ENCODE measurements at places on chromosomes 2 and 18.

DNA sequence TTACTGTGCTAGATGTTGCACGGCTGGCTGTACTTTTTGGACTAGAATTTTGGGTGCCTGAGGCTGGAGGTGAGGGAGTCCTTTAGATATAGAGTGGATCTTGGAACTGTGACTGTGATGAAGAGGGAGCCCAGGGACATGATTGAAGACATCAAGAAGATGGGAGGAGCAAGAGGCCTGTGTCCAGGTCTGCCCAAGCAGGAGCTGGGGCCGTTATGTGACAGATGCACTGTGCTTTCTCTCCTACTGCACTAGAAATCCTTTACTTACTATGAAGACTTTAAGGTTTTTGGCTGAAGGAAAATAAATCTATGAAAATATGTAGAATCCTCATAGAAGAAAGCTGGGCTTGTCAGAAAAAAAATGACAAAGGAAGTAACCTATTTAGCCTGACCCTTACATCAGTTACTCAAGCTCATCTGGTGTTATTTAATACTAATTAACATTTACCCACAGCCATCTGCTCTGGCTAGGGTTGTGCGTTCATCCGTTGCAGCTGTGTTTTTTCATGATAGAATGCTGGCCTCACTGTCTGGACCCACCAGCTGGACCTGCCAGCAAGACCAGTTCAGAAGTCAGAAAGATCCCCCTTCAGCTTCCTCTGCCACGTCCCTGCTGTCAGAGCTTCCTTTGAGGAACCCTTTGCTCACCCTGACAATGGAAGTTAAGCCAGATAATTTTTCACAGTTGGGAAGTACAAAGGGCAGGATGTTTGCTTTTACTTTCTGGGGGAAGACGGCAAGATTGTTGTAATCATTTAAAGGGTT lies 16.7 kb downstream of the TSN start:
- no peak for DNase-seq

GRCh38 chr2:231800493-231801091 lies 14.3 kb downstream of the COPS7B start:
- DNase-seq = peak; percentile 11

DNA sequence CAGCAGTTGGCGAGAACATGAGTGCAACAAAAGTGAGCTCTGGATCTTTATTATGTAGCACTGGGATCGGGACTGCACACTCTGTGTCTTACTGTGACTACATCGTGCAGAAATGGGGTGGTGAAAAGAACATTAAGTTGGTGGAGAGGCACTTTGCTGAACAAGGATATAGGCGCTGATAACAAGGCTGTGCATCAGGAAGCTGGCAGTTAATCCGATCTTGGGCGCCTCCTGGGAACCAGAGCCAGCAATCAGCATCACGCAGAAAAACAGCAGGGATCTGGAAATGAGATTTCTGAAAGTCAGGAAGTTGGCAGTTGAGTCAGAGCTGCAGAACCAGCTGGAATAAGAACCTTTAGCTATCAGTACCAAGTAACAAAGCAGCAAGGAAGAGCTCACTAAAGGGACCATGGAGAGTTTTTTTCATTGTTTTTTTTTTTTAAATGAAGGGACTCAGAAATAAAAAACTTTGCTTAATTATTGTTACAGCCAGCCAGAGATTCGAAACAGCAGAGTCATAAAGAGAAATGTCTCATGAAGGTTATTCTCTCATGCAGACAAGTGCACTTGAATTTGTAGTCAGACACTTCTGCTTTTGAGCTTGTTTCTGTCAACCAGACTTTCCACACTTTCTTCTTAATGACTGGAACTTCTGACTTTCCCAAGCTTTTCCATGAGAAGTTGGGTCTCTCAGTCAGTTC lies 22.8 kb upstream of the MYO3B start:
- DNase-seq = no peak

- no peak for DNase-seq
Measured at GRCh38 chr2:226308323-226308680, 491.3 kb downstream of the IRS1 start.

DNA sequence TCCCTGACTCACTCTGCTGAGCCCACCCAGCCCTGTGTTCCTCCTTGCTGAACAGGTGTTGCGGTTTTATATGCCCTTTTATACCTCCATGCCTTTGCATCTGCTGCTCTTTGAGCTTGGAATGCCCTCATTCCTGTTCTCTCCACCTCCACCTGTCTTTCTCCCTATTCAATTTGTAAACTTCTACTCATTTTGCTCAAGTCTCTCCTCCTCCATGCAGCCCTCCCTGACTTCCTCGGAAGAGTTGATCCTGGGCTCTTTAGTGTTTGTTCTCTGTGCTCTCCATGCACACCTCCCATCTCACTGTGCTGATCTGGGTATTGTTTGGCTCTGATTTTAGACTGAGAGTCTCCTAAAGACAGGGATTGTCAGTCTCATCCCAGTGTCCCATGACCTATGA lies 7.2 kb upstream of the OTOF start:
- no peak for DNase-seq

DNA sequence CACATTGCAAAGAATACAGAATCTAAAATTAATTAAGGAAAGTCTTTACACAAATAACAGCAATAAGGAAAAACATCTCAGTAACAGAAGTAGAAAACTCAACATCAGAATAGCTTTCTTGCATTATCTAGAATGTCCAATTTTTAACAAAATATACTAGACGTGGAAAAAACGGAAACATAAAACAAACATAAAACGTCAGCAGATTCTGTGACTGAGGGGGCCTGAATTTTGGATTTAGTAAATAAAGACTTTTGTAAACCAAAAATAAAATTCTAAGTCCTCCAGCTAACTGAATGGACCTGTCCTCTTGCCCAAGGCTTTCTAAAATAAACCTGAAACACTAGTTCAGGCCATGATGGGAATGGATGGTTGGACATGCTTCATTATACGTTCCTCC lies 773.5 kb upstream of the LRRTM1 start:
- DNase-seq = no peak

GRCh38 chr2:122168799-122169198 lies 413.3 kb downstream of the TSN start:
- no peak for DNase-seq

DNA sequence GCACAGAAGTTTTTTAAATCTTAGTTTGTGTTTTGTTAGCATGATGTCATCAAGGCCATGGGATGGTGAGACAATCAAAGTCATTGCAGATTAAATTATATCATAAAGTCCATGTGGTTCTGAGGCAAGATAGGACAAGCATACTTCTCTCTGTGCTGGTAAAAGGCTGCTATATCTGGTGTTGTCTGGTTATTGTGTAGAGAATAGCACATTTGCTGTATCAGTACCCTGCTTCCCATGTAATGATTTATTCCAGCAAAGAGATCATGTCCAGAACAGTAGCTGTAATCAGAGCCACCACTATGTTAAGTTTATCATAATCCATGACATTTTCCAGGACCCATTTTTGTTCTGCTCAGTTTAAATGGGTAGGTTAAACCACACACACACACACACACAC lies 123.0 kb downstream of the TTC27 start:
- DNase-seq = no peak

DNA sequence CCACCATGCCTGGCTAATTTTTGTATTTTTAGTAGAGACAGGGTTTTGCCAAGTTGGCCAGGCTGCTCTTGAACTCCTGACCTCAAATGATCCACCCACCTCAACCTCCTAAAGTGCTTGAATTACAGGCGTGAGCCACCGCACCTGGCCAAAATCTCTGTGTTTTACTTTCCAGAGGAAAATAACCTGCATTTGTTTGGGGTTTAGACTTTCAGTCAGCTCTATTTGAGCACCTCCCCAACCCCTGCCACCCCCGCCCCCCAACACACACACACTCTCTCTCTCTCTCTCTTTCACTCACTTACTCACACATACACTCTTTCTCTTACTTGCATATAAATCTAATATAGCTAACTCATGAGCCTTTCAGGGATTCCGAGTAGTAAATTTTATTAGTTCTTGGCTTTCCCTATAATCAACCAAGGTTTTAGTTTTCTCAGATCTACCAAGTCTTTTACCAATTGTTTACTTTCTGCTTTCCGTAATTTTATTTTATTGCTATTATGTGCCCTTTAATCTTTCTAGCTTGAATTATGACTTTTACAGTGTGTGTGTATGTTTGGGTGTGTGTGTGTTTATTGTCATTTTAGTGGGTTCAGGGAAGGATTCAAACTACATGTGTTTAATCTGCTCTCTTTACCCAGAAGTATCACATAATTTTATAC lies 24.5 kb downstream of the MFSD6 start:
- DNase-seq = no peak

DNA sequence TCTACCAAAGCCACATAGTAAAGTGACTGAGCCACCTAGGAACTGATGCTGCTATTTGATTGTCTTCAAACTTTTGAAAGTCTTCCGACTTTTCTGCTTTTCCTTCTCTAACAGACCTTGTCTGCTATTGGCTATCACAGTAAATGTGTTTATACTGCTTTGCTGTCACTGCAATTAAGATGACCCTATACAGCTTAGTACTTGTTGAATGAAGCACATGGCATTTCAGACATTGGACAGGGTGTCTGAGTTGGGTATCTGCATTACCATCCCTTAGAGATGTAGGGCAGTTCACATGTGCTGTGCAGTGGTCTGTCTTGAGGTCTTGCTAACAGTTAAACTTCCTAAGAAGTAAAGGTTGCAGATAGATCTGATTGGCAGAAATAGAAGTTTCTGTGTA lies 3.6 kb downstream of the WDR43 start:
- DNase-seq = no peak

GRCh38 chr2:130957915-130958314 lies 121.2 kb downstream of the ARHGEF4 start:
- no peak for DNase-seq

DNA sequence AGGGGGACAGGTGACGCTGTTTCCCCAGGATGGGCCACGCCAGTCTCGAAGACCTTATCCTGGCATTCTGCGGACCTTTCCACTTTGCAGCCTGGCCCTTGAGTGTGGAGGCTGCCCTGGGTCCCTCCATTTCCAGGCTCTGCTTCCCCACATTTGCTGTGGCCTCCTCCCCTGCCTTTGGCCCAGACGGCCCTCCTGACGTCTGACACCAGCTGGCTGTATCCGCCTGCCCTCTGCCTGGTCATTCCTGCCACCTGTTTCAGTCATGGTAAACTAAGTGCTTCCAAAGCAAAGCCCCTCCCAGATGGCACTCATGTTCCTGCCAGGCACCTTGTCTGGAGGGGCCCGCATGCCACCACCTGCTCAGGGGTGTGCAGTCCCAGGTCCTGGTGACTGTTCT lies 95.1 kb downstream of the ASB1 start:
- DNase-seq = no peak

GRCh38 chr2:113966832-113967231 lies 76.9 kb downstream of the ACTR3 start:
- no peak for DNase-seq

- DNase-seq = no peak
Measured at GRCh38 chr18:11155034-11155759, 5.8 kb upstream of the PIEZO2 start.

DNA sequence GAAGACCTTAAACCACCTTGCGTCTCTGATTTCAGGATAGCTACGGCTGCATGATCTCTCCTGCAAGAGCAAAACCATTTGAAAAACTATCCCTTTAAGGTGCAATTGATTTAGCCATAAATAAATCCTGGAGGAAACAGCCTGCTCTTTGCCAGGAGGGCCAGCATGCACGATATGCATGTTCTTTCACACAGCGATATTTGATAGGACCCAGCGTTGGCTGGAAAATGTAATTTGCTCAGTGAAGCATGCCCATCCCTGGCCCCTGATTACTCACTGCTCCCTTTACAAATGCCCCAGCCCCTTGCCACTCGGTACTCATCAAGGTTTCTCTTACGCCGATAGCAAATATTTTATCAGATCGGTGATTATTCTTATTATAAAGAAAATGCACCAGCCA lies 315.4 kb downstream of the CDH2 start:
- no peak for DNase-seq

- peak; percentile 47 for DNase-seq
Measured at GRCh38 chr18:59846814-59847490, 52.8 kb upstream of the PMAIP1 start.

DNA sequence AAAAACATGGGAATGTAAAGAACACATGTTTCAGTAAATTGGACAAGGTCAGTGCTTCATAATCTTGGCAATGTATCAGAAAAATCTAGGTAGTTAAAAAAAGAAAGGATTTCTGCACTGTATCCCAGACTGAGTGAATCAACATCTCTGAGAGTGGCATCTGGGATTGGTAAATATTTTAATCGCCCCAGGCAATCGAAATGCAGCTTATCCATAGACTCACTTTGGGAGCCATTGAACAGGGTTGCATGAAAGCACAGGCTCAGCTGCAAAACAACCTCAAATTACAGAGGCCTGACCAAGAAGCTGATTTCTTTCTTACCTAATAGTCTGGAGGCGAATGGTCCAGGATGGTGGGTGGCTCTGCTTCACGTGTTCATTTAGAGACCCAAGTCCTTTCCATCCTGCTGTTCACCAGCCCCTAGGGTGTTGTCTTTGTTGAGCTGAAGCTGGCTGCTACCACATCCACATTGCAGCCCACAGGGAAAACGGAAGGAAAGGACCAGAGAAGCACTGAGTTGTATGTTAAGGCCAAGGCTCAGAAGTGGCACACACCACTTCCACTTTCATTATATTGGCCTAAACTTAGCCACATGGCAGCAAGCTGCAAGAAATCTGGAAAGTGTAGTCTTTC lies 59.0 kb downstream of the MOGAT1 start:
- no peak for DNase-seq

DNA sequence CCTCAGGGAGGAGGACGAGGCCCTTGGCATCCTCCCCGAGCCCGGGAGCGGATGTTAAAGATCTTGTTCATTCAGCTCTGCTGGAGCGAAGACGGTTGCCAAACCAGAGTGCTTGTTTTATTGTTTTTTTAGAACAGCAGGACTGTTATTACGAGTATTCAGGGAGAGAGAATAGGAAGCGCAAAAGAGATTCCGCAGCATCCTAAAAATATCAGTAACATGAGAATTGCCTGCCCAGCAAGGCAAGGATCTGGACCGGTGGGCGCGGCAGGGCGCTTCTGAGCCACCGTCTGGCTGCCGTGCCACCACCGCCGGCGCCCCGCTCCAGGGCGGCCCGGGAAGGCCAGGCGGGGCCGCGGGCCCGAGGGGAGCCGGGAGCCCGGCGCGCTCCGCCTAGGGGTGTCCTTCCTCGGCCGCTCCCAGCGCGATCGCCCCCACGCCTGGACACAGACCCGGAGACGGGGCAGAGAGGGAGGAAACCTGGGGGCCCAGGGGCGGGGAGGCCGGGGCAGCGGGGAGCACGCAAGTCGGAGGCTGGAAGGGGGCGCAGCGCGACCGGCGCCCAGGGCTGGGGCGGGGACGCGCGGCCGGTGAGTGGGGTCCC lies 843 bp downstream of the CYS1 start:
- no peak for DNase-seq

- DNase-seq = no peak
Measured at GRCh38 chr2:32212295-32212694, 46.6 kb downstream of the SLC30A6 start.

- peak; percentile 14 for DNase-seq
Measured at GRCh38 chr2:1854729-1855547, 110.6 kb upstream of the PXDN start.
